ENCODE measurements at places on chromosomes 3 and 15.

- DNase-seq, result no peak
Measured at GRCh38 chr3:60313951-60314461, 937.2 kb downstream of the FHIT start.

GRCh38 chr3:193825617-193826016 lies 232.6 kb downstream of the OPA1 start:
- DNase-seq, result no peak

DNA sequence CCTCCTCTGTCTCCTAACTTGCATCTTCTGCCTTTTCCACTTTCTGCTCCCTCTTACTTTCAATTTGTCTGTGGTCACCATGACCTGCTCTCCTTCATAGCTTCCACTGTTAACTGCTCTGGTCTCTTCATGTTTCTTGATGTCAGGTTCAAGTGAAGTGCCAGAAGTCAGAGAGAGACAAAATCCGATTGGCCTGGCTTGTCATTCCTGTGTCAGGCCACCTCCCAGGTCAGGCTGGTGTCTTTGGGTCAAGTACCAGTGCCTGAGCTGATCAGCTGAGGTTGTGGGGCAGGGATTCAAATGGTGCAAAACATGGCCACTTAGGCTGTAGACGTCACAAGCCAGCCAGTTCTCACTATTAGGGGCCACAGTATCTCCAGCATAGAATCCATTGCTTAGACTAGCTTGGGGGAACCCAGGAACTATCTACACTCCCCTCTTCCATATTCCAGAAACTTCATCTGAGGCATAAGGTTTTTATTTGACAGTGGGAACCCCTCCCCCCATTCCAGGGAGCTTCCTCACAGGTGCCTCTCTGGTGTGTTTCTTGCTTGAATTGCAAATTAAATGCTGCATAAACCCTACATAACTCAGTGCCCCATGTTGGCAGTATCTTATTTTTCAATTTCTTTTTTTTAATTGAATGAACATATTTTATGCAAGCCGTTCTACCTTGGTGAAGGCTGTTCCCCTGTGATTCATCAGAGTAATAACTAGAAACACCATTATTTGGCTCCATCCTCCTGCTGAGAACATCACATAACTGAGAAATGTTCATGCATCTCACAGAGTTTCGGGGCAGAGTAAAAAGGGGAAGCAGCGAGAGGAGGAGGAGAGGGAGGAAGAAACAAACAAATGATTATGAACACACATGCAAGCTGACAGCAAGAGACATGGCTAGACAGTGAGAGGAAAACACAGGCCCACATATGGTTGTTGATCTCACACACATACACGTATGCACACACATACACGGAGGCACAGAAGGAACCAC lies 175.8 kb downstream of the TLE3 start:
- no peak for DNase-seq

DNA sequence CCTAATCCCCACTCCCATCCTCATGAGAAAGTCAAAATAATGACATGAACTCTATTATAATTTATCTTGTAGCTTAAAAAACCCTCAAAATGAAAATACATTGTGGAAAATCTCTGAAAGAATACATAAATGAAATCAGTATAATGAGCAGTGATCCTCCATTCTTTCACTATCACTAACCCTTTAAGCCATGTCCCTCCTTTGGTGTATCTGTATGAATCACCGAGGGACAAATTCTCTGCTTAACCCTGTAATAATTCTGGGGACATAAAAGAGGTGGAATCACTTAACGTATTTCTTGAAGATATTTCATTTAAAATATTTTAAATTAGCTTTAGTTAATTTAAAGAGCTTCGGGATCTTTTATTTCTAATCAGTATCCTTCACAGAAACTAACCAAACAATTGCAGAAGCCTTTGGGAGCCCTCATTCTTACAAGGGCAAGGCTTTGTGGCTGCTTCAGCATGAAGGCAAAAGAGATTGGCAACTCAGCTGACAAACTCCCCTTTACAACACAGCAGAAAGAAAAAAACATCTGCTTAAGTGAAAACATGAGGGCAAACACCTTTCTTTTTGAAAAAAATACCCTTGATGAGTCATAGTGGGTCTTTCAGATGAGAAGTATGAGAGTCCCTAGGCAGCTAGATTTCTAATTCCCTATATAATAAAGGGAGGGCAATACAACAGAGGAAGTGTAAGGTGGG lies 44.0 kb upstream of the ALCAM start:
- no peak for DNase-seq

GRCh38 chr15:100426937-100427336 lies 85.2 kb upstream of the ADAMTS17 start:
- no peak for DNase-seq

- no peak for DNase-seq
Measured at GRCh38 chr15:43209059-43209824, 11.6 kb downstream of the EPB42 start.

DNA sequence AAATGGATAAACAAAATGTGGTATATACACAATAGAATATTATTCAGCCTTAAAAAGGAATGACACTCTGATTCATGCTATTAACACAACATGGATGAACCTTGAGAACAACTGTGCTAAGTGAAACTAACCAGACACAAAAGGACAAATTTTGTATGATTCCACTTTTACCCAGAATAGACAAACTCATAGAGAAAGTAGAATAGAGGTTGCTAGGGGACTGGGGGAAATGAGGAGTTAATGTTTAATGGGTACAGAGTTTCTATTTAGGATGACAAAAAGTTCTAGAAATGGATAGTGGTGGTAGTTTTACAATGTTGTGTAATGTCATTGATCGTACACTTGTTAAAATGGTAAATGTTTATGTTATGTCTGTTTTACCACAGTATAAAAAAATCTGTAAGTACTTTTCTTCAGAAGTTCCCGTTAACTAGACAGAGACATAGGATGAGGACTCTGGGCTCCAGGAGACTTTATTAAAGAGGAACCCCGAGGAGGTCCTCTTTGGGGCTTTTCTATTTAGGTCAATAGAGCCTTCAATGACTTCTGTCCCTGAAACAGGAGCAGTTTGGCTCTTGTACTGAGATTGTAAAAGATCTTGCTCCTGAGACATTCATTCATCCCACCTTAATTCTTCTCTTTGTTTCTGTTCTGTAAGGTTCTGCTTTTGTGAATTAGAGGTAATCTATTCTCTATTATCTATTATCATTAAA lies 24.5 kb downstream of the ABHD6 start:
- DNase-seq, result no peak

DNA sequence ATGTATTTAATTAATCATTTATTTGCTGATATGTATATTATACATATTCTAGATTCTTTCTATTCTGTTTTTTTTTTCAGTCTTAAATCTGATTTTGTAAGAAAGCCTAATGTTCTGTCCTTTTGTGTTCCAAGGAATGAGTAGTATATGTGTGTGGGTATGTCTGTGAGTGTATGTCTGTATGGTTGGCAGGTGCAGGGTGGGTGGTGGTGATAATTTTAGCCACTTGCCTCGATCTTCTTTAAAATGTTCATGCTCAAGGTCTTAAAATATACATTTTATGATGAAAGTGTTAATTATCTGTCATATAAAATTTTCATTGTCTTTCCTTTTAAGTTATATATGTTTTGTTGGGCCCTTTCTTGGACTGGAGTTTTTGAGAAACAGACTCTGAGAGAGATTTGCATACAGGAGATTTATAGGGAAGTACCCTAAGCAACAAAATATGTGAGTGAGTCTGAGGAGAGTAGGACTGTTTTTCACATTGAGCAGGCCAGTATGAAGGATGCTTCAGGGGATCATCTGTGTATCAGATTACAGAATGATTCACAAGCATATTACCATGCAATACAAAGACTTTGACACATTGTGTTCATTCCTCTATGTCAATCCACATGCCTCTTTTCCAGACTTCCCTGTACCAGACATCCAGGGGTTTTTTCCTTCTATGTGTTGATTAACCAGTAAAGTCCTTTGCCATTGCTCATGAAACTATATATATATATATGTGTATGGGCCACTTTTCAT lies 211.0 kb upstream of the DPPA4 start:
- DNase-seq, result no peak

DNA sequence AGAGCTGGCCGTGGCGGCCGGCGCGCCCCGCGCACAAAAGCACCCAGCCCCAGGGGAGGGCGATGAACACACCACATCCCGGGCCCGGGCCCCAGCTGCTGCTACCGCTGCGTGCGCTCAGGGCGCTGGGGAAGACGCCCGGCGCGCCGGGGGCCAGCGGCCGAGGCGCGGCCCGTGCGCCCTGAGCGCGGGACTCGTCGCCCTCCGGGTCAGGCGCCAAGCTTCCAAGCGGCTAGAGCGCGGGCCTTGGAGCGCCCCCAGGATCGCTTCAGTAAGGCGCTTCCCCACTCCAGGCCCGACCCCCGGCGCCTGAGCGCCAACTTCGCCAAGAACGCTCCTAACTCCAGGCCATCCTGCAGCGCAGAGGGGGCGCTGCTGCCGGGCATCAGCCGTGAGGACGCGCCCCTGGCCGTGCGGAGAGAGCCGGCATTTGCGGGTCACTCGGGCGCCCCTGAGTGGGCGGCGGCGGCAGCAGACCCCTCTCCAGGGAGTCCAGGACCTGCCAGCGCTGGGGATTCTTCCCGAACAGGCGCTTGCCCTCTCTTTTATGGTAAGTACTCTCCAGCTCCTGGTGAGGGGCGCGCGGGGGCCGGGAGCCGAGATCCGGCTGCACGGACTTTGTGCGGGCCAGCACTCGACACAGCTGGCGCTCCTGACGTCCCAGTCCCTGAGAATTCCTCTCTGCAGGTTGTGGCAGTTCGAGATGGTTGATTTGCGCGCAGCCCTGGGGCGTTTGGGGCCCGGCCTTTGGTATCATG lies 475 bp downstream of the SPSB4 start:
- DNase-seq, result no peak

- DNase-seq, result no peak
Measured at GRCh38 chr15:96896766-96897165, 566.3 kb downstream of the NR2F2 start.

- no peak for DNase-seq
Measured at GRCh38 chr15:67101911-67102598, 36.7 kb downstream of the SMAD3 start.

DNA sequence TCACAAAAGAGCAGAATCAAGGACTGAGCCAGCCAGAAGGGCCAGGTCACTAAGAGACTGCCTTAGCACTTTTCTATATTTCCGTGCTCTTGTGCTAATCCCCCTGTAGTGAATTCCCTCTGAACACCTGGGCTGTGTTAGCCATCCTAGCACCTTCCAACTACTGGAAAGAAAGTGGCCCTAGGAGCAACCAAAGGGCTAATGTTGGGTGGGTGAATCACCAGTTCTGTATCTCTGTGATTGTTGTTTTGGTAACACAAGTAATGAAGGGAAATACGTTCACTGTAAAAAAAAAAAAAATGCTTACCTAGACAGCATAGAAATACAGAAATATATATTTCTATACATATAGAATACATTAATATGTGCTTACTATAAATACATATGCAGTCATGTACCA lies 43.9 kb downstream of the PXYLP1 start:
- no peak for DNase-seq

GRCh38 chr3:81216192-81216591 lies 545.3 kb downstream of the GBE1 start:
- no peak for DNase-seq

DNA sequence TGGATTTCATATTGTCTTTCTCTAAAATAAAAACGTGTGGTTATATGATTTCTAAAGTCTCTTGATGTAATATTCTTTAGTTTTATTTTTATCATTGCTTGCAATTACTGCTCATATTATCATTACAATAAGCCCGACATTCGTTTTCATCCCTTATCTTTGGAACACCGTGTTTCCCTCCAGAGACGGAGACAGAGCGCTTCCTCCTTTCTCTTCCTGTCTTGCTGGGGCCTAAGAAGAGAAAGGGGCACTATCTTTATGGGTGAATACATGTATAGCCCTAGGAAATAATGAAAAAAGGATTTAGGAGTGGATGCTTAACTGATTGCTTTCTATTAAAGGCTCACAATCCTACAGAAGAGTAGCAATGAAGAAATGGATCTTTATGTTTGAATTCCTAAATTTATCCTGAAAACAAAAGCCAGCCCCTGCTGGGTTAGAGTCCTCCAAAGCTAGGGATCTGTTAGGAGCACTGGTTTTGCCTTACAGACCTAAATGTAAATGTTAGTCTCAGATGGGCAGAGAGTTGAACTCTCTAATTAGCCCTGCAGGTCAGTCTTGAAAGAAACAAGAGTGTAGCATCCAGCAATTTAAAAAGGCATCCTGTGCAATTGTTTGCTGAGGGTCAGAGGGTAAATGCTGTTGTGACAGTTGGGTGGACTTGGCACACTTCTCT lies 145.1 kb downstream of the TP63 start:
- no peak for DNase-seq

- DNase-seq, result no peak
Measured at GRCh38 chr15:39213385-39213840, 367.5 kb upstream of the THBS1 start.

DNA sequence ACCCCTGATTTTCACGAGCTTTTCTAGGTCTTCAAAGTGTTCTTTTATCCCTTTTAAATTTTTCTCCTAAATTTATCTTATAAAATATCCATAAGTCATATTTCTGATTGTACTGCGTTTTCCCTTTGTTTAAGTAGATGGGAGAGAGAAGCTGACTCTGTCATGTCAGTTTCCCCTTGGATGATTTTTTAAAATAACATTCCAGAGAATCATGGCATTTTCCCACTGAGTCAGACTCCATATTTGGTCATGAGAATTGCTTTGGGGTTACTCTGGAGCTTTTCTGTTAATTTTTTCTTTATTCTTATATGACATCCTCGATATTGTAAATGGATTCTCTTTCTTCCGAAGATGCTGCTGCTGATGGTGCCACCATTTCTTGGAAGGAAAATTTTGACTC lies 28.6 kb upstream of the UMPS start:
- DNase-seq, result no peak

DNA sequence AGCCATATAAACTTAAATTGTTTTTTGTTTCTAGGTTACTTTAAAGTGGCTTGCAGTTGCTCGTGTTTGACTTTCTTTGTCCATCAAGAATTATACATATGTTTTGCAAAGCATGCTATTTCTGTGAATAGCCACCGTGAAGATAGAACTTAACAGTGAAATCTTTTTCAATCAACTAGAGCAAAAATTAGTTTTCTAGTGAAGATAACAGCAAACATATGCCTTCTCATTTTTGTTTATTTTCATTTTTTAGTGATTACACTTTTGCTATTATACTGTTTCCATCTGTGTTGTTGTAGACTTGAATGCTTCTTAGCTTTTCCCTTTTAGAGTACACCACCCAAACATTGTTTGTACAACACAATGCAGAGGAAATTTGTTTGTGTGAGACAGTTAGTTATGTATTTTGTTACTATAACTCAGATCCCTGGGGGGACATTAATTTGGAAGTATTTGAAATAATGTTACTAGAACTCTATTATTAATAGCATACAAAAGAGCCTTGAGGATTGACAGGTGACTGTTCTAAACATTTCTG lies 62.8 kb downstream of the CRYBG3 start:
- no peak for DNase-seq

GRCh38 chr15:80059786-80060355 lies 395 bp downstream of the ZFAND6 start:
- DNase-seq, result peak; percentile 76

- no peak for DNase-seq
Measured at GRCh38 chr3:22979581-22979980, 223.5 kb upstream of the UBE2E2 start.
